ENCODE measurements at places on chromosomes 7 and 10.

- DNase-seq: no peak
Measured at GRCh38 chr10:58894929-58895328, 281.5 kb upstream of the PHYHIPL start.

DNA sequence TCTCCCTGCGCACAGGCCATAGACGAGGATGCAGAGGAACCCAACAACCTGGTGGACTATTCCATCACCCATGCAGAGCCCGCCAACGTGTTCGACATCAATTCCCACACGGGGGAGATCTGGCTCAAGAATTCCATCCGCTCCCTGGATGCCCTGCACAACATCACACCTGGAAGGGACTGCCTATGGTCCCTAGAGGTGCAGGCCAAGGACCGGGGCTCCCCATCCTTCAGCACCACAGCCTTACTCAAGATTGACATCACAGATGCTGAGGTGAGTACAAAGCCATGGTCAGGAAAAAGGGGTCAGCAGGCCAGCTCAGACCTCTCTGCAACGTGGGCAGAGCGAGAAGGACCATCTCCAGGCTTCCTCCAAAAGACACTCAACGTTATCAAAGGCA lies 12.3 kb downstream of the LRIT2 start:
- no peak for DNase-seq

DNA sequence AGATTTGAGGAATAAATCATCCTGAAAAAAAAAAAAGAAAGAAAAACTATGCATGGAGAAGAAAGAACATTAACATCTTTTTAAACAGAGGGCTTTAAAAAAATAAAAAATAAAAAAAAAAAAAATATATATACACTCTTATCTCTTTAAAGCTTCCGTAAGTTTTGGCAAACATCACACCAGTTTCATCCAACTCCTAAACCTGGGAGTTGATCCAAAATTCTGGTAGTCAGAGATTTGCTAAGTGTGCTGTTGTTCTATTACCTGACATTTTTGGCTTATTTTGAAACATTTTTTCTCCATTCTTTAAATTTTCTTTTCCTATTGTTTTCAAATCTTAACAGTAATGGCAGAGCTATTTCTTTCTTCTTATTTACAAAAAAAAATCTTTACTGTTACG lies 273.1 kb downstream of the AGMO start:
- DNase-seq: no peak

GRCh38 chr7:6164010-6164409 lies 108.4 kb downstream of the CYTH3 start:
- DNase-seq: no peak

DNA sequence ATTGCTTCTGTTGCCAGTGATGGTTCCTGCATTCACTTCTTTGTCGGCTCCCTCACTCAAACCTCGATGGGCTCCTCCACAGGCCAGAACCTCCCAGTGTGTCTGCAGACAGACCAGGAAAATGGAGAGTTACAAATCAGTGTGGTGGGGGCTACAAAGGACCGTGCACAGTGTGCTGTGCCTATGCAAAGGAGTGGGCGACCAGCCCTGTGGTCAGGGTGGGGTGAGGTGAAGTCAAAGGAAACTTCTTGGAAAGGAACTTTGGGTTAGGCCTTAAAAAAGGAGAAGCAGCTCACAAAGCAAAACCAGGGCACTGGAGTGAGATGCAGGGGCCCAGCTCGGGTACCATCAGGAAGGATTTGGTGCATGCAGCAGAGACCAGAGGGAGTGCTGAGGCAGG lies 304.3 kb upstream of the ZMIZ1 start:
- no peak for DNase-seq

DNA sequence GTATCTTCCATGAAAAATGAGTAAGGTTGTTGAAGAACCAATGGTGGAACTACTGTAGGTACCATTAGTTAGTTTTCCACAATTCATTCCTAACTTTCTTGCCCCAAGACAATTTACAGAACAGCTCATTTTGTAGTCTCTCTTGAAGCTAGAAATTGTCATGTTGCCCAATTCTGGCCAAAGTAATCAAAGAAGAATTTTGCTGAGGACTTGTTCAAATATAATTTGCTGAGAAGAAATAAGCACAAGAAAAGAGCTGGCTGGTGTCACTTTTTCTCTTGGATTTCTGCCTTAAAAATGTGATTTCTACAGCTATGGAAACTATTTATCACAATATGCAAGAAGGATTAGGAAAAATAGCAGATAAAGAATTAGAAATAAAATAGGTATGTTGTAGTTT lies 199.2 kb upstream of the SEMA3A start:
- DNase-seq: no peak

- DNase-seq: no peak
Measured at GRCh38 chr10:24906372-24906771, 46.0 kb downstream of the PRTFDC1 start.

- no peak for DNase-seq
Measured at GRCh38 chr7:77244222-77244934, 44.8 kb upstream of the FGL2 start.

GRCh38 chr10:91076991-91077548 lies 143.4 kb upstream of the PCGF5 start:
- no peak for DNase-seq

- no peak for DNase-seq
Measured at GRCh38 chr7:78768859-78769258, 684.6 kb downstream of the MAGI2 start.

- no peak for DNase-seq
Measured at GRCh38 chr10:109740436-109740835, 182.9 kb downstream of the XPNPEP1 start.

GRCh38 chr7:20601121-20601520 lies 14.3 kb upstream of the ABCB5 start:
- no peak for DNase-seq

DNA sequence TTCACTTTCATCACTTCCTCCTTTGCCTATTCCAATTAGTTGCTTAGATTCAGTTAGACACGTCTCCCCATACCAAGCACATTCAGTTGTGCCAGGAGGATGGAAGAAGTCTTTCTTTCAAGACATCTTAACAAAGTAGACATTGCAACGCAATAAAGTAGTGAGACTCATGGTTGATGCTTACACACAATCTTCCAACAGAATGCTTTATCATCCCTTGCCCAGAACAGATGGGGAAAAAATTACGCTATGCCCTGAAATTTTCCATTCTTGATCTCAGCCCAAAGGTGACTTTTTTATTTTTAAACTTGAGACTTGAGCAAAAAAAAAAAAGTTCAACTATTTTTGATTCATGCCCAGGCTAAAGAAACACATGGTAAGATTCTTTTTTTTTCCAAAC lies 74.9 kb downstream of the KCNMA1 start:
- DNase-seq: no peak

- DNase-seq: no peak
Measured at GRCh38 chr7:158284617-158285382, 302.8 kb downstream of the PTPRN2 start.

- no peak for DNase-seq
Measured at GRCh38 chr7:4202154-4202736, 479.9 kb upstream of the FOXK1 start.

- DNase-seq: no peak
Measured at GRCh38 chr10:4525103-4525502, 300.9 kb upstream of the AKR1E2 start.

GRCh38 chr10:8453587-8453986 lies 399.1 kb downstream of the GATA3 start:
- no peak for DNase-seq

DNA sequence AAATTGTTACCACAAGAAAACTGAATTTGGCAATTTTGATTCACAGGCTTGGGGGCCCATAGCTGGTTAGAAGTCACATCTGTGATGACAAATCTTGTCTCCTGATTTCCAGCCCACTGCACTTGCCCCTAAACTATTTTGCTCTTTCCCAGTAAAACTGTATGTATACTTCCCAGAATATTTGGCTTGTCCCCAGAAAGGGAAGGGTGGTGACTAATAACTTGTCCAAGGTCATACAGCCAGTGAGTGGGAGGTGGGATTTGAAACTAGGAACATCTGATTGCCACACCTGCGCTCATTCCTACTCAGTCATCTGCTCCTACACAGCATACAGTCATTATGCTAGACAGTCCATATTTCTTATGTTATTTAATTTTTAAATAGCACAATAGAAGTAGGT lies 304.5 kb downstream of the SDHAF3 start:
- DNase-seq: no peak

DNA sequence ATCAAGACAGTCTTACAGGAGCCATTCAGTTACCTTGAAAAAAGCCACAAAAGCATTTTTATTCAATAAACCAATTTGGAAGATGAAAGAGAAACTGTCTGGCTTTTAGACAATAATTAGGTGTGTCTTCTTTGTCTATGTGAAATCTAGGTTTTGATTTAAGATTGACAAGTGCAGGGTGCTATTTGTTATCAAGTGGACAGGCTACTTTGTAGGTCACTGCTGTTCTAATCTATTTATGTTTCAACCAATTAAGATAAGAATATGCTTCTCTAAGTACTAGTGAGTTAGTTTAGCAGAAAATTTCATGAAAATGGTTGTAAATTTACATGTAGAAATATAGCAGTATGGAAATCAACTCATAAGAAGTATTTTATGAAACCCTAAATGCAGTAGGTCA lies 177.5 kb downstream of the CACNA2D1 start:
- DNase-seq: no peak

DNA sequence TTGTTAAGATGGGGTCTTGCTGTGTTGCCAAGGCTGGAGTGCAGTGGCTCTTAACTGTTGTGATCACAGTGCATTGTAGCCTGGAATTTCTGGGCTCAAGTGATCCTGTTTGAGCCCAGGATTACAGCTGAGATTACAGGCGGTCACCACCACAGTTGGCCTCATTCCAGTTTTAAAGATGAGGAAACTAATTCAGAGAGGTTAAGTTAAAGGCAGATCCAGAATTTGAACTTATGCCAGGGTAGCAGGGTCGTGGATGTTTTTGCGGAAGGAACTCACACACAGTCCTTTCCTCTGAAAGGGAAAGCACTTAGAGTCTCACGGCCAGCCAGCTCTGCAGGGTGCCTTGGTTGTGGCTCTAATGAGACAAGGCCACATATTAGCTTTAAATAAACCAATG lies 84.7 kb downstream of the MMRN2 start:
- DNase-seq: no peak

DNA sequence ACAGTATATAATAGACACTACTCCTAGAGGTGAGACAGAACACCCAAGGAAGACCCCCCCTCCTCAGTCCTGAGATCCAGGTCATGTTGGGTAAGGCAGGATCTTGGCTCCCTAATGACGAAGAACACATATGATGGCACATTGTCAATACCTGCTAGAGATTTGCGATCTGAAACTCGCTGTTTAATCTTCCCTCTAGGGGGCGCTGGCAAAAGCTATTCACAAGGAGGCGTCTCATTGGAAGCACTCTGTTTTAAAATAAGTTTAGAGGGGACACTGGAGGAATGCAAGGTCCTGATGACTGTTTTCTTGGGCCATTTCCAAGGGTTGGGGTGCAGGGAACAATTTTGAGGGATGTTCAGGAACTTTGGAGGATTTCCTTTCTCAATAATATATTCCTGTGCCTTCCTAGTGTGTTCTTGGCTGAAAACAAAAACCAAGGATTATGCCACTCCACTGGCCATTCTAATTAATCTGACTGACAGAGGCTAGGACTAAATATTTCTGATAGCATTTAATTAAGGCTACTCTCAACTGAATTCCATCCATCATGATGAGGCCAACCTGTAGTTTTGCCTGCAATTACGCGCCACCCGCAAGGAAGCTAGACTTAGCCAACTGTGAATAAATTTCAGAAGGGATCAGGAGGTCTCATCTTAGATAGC lies 1013.8 kb upstream of the MBL2 start:
- no peak for DNase-seq

DNA sequence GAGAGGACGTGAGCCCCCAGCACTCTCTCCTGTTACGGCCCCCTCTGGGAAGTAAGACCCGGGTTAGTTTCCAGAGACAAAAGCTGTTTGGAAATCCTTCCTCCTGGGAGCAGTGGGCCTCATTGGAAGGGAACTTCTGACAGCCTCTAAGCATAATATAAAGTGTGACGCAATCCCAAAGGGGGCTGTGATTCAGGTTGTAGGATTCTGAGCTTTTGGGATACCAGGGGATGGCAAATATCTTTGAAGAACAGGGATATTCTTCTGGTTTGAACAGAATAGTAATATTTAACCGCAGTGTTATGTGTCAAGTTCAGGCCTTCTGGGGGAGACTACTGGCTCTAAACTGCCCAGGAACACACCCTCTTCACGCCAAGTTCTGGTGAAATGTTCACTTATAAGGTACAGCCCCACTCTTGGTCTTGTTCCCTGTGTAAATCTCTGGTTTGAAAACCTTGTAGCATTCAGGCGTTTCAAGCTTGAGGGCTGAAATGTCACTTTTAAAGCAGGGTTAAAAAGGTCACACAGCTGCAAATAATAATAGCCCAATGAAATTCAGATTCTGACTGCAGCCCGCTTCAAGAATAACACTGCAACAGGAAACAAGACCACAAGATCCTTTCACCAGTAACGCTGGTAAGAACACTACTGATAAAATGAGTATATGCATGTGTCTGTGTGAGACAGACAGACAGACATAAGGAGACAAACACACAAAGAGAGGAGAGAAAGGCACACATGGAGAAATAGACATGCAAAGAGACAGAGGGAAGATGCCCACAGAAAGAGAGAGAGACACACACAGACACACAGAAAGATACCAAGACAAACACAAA lies 69.0 kb downstream of the CREB5 start:
- DNase-seq: no peak

DNA sequence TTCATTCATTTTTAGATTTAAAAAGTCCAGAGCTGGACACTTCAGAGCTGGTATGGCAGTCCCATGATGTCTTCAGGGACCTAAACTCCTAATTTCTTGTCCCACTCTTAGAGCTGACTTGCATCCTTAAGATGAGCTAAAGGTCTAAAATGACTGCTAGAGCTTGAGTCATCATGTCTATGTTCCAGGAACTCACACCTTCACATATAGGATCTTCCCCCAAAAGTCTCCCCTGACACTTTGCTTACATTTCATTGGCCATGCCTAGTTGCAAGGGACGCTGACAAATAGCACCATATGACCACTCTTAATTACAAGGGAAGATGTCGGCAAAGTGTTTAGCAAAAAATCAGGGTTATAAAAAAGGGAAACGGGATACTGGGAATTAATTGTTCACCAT lies 10.4 kb upstream of the AOAH start:
- DNase-seq: no peak

DNA sequence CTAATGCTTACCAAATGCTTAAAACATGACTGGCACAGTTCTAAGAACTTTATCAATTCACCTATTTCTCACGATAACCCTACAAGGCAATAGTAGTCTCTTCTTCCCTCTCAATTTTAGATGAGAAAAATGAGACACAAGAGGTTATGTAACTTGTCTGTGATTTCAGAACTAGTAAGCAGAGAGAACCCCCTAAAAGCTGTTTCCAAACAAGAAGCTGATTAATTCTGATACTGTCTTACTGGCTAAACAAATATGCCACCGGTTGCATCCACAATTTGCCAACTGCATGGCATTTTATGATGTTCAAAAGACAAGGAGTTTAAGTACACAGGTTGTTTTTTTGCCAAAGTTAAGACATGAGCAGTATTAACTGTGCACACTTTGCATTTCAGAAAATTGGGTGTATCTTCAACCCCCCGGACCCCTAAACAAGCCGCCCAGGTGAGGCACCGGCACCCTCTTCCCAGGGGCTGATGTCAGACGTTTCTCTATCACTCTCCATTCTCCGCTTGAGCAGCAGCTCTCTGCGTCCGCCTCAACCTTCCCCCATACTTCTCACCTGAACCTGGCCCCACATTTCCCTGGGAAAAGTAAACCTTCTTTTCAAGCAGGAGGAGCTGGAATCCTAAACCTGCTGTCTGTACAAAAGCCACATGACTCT lies 21.7 kb downstream of the RSU1 start:
- no peak for DNase-seq

All from stimulated activated CD8-positive, alpha-beta memory T cell treated with anti-CD3 and anti-CD28 coated beads, Interleukin-15, amount 100 ng/mL, for 4 hours (primary cell).